ENCODE measurements at places on chromosomes 1 and 21. TPM values are rescaled to one million over a fixed set of nuclear protein-coding genes. Genes with fewer than 3 reads are reported as not detected.

DNA sequence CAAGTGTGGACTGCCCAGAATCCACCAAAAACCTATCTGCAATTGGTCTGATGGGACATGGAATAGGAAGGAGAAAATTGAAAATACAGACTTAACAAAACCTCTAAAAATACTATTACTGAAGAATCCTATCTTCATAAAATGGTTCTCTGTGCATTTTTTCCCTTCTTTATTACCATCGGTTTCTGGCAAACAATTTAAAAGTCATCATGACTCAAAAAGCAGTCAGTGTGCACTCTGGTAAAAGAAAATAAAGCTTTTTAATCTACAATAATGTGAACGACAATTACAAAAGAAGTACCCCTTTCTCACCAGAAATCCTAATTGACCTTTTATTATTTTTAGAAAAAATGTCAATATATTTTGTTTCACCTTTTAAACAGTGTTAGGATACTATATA lies 186.3 kb downstream of the TPR start:
- no peak for DNase-seq

DNA sequence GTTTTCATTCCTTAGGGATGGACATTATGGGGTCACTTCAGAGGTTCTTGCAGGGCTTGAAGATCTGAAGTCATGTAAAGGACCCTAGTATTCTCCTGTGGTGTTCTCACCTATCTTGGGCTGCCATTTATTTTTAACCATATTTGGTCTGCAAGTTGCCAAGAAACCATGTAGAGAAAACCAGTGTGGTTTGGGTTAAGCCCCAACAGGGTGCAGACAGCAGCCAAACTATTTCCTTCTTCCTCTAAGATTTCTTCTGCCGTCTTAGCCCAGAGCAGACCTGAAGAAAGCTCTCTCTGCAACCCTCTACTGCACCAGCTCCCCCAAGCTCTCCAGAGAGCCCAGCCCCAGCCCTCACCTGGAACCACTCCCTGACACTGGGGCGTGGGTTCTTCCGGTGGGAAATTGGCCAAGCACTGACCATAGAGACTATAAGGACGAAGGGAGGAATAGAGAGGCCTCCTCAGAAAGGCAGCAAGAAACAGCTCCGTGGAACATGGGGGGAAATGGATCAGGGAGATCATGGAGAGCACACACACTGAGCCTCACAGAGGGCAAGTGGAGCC lies 136.6 kb downstream of the SYF2 start:
- DNase-seq: no peak

GRCh38 chr21:37358397-37358796 lies 8.2 kb upstream of the DYRK1A start:
- no peak for DNase-seq

SLAMF6 gene
- not detected for total RNA-seq

Data from Panc1 (cell line).